ENCODE measurements at places on chromosomes 6 and 20.

GRCh38 chr6:65004283-65004682 is 702.7 kb downstream of the EYS start:
- DNase-seq: no peak

DNA sequence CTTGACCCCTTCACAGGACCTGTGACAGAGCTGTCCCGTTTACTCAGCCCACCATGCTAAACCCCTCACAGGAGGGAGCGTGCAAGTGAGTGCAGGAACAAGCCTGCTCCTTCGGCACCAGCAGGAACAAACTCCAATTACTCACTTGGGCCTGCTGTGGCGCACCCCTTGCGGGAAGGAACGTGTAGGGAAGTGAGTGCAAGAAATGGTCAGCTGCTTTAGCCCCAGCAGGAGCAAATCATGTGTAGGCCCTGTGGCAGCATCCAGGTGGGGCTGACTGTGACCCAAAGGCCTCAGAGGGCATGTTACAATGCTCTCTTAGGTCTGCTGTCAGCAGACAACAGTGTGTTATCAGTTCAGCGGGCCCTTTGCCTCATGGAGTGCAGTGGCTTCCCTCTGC is 574.4 kb downstream of the PRKN start:
- no peak for DNase-seq

GRCh38 chr20:58048096-58048702 is 180.3 kb downstream of the ANKRD60 start:
- peak; percentile 85 for DNase-seq

DNA sequence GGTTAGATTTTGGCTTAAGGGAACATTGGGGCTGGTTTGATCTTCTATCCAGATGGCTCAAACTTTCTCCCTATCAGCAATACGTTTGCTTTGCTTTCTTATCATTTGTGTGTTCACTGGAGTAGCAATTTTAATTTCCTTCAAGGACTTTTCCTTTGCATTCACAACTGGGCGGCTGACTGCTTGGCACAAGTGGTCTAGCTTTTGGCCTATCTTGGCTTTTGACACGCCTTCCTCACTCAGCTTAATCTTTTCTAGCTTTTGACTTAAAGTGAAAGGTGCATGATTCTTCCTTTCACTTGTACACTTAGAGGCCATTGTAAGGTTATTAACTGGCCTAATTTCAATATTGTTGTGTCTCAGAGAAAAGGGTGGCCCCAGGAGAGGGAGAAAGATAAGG is 254.9 kb downstream of the PLCB1 start:
- no peak for DNase-seq

- DNase-seq: no peak
Observed at GRCh38 chr6:52356017-52356416, 5.9 kb upstream of the PAQR8 start.

DNA sequence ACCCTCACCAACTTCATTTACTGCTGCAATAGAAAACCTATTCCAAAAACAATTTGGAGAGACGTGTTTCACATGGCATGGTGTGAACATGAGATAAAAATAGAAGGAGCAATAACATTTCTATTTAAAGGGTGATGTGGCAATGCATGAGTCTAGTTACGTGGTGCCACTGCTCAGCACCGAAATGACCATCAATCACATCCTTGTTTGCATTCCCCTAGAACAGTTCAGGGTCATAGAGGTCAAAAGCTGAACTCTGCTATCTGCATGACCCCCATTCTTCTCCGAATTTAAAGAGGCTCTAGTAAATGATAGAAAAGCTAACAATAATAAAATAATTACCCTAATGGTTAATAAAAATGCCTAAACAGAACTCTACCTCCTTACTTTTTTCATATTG is 29.5 kb downstream of the ROS1 start:
- DNase-seq: no peak

GRCh38 chr6:45376310-45377042 is 1.3 kb downstream of the SUPT3H start:
- peak; percentile 73 for DNase-seq

- peak; percentile 71 for DNase-seq
Observed at GRCh38 chr20:19692685-19693119, 65.4 kb upstream of the RIN2 start.

- DNase-seq: peak; percentile 38
Observed at GRCh38 chr20:58112017-58112781, 116.3 kb downstream of the ANKRD60 start.

DNA sequence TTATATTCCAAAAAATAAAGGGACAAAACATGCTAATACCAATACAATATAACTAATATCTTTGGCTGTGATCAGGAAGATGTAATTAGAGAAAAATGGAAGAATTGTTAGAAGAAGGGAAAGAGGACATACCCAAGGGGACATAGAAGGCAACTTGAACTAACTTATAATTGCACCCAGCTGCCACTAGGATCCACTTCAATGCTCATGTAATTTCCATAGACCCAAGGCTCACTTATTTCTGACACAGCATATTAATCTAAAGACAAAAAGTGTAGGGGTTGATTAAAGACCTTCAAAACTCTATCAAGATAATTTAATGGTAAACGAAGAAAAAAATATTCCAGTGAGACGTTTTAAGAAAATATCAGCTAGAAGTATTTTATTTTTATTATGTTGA is 396.0 kb upstream of the ADGRB3 start:
- no peak for DNase-seq

DNA sequence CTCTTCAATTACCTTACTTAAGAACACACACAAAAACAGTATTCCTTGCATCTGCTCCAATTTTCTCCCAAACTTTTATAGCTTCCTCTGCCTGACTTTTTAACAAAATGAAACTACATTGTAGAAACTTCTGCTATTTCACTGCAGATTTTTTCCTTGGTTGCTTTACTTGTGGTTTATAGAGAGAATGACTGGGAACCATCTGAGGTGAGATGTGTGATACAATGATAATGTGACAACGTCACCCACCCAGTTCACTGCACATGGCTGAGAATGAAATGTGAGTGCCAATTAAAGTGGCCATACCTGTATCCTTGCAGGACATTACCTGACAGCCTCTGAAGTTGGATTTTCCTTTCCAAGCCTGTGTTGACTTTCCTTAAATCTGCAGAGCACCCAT is 258.4 kb downstream of the CD83 start:
- no peak for DNase-seq

DNA sequence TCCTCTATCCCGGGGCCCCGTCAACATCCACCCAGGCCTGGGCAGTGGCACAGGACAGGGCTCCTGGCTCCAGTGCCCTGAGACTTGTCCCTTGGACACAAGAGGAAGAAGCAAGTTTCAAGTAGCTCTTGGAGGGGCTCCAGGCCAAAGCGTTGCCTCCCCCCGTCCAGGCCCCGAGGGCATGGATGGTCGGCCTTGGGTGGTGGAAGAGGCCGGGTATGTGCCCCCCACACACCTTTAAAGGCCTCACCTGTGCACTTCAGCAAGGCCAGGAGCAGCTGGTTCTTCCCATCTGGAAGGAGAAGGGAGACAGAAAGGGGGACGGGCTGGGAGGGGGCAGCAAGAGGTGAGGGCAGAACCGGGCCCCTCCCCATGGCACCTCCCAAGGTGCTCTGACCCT is 190.3 kb downstream of the PREX1 start:
- no peak for DNase-seq

- peak; percentile 60 for DNase-seq
Observed at GRCh38 chr6:104705095-104705707, 154.5 kb downstream of the HACE1 start.

DNA sequence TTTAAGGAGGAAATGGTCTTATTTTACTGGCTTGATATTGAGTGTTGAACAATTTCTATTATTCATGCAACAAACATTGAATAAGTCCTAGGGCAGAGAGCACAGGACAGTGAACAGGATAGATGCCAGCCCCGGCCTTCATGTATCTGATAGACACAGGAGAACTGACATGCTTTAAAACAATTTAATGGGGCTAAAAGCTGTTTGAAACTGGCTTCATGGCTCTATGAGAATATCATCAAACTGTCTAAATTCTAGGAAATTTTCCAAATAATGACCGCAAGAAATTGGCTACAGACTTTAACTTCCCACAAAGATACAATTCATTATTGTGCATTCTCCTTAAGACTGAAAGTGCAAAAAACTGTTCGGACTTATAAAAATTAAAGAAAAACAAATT is 69.0 kb downstream of the ID4 start:
- no peak for DNase-seq

DNA sequence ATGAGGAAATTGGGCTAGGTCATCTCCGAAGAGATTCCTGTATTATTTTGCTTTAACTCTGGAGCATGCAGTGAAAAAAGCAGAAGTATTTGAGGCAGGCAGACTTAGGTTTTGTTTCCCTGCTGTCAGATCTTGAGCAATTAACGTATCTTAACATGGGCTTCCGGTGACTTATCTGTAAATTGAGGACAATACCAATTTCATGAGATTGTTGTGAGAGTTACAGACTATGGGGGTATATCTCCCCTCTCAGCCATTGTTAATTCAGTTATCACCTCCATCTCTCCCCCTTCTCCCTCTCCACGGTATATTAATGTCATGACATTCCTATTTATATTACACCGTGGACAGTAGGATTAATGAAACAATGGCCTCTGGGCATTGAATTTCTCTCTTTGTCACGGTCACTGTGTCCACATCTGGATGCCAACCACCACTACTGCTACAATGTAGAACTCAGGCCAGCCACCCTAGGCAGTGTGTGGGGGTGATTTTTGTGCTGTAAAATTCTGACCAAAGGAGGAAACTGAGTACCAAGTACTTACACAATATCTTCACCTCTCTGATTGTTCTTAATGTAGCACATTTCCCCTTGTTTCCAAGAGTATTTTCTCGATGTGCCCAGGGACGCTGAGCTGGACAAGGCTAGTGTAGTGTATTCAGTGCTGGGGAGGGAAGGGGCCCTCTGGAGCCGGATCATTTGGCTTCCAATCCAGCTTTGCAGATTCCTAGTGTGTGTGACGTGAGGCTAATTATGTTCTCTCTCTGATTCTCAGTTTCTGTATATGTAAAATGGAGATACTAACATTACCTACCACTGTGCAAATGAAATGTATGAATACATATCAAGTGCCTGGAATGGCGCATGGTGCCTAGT is 77.2 kb downstream of the GCNT2 start:
- no peak for DNase-seq

DNA sequence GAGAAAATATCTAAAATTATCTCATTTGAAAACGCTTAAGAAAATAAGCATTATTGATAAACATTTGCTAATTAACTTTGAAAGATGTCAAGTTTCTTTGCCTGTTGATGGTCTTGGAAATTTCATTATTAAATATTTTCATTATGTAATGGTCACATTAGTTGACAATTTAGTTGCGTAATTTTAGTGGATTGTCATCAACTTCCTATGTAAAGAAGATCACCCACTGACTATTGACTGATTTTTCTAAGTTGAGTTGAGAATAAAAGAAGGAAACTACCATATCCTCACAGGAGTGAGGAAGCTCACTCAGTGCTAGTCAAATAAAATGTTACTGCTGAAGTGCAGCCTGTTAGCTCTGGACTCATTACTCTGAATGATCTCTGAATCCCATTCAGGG is 79.9 kb upstream of the LY86 start:
- no peak for DNase-seq

Measured in astrocyte of the hippocampus (primary cell).